PC-9 (cell line): ENCODE measurements at places on chromosomes 3 and 15. TPM values are rescaled to one million over a fixed set of nuclear protein-coding genes. Genes with fewer than 3 reads are reported as not detected.

- no peak for DNase-seq
These were observed 59.2 kb downstream of the UACA start for GRCh38 chr15:70704166-70704565.

GRCh38 chr3:161163297-161163696 is 57.8 kb upstream of the NMD3 start:
- peak; percentile 79 for DNase-seq

- DNase-seq = no peak
These were observed 30.4 kb downstream of the SKIL start for GRCh38 chr3:170387950-170388349.

DNA sequence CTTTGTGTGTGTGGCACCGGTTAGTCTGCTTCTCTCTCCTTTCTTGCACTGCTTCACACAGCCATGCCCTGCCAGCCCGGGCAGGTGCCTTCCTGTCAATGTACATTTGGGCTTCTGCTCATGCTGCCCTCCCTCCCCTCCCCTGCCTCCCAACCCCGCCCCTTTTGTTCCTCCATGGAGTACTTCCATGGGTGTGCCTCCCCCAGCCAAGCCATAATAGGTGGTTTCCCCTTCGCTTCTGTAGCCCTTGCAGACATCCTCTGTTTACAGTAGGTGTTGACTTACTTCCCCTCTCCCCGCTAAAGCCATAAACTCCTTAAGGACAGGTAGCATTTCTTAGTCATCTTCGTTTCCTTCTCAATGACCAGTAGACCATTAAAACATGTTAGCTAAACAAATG is 31.8 kb upstream of the CRTC3 start:
- DNase-seq = no peak

Gene ECE2
- not detected in 2 replicates for total RNA-seq

Gene SAMMSON
- not detected in 2 replicates for total RNA-seq

Gene ZBED2
- total RNA-seq = 45.1 and 54.7 TPM in 2 replicates

Gene LEO1
- 18.2 and 21.7 TPM in 2 replicates for total RNA-seq

Gene LSAMP
- not detected in 2 replicates for total RNA-seq

Gene ISG20
- 2.5 and 5.2 TPM in 2 replicates for total RNA-seq

Gene CAMK2N2
- 2.2 and 2.6 TPM in 2 replicates for total RNA-seq

Gene PPARG
- 60.2 and 61.5 TPM in 2 replicates for total RNA-seq
